Retinal pigment epithelial cell (primary cell): ENCODE measurements at places on chromosomes 1 and 21.

DNA sequence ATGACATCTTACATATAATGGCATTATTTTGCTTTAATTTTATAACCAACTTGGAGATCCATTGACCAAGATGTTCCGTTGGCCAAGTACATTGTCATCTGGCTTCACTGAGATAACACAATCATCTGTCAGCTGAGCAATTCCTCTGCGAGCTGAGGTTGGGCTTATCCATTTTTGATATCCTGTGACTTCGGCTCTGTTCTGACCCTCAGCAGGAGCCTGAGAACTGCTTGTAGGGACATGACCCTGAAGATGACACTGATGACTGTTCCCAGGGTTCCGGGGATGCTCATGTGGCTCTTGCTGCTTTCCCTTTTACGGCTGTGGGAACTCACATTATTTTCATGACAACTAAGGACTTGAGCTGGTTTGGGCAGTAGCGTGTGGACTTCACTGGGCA, 51.2 kb downstream of the TLR5 start:
- no peak for DNase-seq

GRCh38 chr1:177780096-177780700, 189.7 kb downstream of the SEC16B start:
- peak; percentile 11 for DNase-seq

DNA sequence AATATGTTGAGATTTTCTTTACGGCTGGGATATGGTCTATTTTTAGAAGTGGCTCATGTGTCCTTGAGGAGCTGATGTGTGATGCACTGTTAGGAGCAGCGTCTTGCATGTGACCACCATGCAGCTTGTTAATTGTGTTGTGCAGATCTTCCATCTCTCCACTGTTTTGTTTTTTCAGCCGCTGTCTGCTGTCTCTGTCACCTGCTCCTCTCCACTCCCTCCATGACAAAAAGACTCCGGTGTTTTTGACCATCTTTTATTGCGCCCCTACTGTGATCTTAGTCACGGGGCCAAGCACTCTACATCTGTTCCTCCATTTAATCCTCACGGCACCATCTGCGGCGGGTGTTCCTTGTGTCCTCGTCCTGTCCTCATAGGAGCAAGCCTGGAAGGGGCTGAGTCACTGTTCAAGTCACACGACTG, 51.8 kb downstream of the ADARB1 start:
- no peak for DNase-seq

DNA sequence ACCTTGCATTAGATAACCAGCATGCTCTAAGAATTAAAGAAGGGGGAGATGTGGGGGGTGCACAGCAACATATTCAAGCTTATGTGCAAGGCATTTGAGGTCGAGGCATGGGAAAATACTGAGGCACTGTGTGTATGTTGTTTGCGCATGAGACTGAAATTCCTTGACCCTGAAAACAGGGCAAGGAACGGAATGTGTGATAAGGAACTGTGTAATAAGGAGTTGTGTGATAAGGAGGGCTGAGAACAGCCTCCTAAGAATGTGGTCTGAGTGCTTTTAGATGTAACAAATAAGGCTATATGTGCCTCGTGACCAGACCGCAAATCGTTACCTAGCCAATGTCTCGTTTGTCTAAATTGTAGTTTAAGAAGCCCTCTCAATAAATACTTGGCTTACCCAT, 26.5 kb upstream of the ITLN1 start:
- DNase-seq: peak; percentile 92

DNA sequence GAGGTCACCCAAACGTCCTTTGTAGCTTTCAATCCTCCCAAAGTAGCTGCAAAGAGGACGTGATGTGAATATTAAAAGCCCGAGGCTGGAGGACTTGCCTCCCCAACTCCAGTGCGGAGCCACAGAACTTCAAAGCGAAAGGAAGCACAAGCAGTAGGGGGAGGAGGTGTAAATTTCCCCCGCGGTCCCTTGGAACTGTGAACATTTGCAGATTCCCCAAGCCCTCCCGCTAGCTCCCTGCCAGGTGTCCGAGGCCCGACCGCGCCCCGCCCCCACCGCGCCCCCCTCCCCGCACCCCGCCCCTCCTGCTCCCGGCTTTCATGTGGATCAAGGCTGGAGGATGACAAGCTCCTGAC, 41.5 kb upstream of the HAO2 start:
- no peak for DNase-seq
